ENCODE measurements at places on chromosomes 3 and 15.

DNA sequence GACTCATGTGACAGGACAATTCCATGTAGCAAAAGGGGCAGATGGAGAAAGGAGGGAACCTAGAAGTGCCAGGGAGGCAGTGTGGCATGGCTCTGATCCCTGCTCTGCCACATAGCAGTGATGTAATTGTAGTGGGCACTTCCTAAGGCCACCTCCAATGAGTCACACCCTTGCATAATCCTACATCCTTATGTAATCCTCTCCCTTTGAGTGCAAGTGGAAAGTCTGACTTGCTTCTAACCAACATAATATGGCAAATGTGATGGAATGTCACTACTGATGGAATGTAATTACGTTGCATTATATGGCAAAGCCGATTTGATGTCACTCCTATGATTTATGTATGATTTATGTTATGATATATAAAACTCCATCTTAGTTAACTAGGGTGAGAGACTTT, 72.9 kb upstream of the ATP2C1 start:
- peak; percentile 49 for DNase-seq

GRCh38 chr3:161474741-161475140, 21.9 kb upstream of the OTOL1 start:
- no peak for DNase-seq

DNA sequence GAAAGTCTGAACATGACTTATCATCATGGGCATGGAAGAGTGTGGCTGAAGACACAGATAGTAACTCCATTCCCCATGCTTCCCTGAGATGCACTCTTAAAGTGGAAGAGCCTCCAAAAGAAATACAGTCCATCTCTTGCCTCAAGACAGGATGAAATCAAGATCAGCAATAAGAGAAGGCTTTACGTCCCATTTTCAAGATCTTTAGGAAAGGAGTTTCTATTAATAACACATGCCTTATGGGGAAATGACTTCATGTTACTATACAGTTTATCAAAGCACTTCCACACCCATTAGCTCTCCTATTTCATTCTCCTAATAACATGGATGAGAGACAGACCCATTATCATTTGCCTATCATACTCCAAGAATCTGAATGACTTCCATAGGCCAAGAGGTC, 6.1 kb upstream of the KBTBD12 start:
- DNase-seq = no peak

DNA sequence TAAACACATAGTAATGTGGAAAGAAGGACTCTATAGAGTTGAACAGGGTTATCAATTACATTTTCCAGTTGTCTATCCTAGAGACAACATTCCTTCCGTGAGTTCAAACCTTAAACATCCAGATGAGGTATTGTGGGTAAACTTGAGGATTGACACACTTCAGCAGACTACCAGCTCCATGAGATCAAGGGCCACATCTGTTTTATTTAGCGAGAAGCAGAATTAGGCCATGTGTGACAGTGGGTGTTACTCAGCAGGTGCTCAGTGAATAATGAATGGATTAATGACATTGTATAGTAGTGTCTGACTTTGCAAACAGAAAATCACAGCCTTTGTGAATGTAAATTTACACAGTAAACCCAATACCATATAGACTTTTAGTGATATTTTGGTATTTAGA, 941.1 kb upstream of the CFAP20DC start:
- DNase-seq = no peak

GRCh38 chr15:26807517-26808427, 34.9 kb upstream of the GABRB3 start:
- DNase-seq = no peak

- DNase-seq = no peak
These were observed 22.5 kb downstream of the SLC6A20 start for GRCh38 chr3:45773714-45774449.

DNA sequence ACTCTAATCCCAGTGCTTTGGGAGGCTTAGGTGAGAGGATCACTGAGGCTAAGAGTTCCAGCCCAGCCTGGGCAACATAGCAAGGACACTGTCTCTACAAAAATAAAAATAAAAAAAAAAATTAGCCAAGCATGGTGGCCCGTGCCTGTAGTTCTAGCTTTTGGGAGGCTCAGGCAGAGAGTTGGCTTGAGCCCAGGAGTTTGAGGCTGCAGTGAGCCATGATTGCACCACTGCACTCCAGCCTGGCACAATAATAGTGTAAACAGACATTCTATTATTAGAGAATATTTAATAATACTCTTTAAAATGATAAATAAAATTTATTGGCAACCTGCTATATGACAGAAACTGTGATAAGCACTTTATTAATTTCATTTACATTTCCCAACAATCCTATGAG, 908.9 kb downstream of the TUSC7 start:
- DNase-seq = no peak

GRCh38 chr3:134707908-134708597, 57.2 kb upstream of the KY start:
- DNase-seq = no peak

GRCh38 chr3:101950510-101950909, 101.2 kb downstream of the NFKBIZ start:
- DNase-seq = peak; percentile 5

DNA sequence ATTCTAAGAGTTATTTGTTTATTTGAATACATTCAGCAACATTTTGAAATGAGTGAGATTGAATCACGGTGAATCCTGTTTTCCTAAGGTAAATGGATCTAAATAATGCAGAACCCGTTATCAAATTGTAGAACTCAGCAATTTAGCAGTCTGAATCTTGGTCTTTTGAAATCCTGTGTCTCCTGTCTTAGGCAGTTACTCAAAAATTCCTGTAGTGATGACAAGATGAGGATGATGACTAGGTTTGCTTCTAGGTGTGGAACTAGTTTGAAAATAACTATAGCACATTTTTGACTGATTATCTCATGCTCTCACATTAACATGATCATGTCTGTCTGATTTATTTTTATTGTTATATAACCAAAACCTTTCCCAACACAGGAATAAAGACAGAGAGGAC, 115.0 kb downstream of the RAP2B start:
- DNase-seq = no peak

- no peak for DNase-seq
These were observed 84.7 kb upstream of the ALCAM start for GRCh38 chr3:105281989-105282388.

DNA sequence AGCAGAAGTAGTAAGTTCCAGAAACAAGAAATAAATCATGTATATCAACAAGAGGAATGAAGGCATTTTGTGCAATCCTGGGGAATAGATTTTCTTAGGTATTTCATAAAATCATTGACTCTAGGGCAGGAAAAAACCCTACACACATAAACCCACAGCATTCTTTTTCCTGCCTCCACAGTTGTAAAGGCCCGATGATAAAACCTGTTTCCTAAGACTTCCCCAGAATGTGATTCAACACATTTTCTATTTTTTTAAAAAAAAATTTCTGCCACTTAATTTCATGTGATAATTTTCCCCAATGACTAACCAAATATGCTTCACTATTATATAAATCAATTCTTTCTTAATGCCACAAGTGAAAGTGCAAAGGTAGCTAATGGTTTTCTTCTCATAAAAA, 407.0 kb downstream of the FHIT start:
- DNase-seq = no peak

GRCh38 chr3:169846458-169847193, 23.1 kb downstream of the LRRC31 start:
- no peak for DNase-seq

DNA sequence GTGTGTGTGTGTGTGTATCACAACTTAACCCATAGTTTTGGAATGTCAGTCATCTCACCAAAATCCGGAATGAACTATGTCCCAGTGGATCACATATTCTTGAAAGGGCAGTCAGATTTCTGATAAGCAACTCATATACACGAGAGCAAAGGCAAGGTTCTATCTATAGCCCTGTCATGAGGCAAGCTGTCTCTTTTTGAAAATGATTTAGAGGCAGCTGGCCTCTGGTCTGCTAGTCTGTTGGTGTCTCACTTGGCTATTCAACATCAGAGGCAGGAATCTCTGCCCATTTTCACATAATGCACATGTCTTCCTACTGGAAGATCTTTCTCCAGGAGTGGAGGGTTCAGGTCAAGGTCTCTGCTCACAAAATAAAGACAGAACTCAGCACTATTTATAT, 79.8 kb downstream of the CNTN6 start:
- no peak for DNase-seq

DNA sequence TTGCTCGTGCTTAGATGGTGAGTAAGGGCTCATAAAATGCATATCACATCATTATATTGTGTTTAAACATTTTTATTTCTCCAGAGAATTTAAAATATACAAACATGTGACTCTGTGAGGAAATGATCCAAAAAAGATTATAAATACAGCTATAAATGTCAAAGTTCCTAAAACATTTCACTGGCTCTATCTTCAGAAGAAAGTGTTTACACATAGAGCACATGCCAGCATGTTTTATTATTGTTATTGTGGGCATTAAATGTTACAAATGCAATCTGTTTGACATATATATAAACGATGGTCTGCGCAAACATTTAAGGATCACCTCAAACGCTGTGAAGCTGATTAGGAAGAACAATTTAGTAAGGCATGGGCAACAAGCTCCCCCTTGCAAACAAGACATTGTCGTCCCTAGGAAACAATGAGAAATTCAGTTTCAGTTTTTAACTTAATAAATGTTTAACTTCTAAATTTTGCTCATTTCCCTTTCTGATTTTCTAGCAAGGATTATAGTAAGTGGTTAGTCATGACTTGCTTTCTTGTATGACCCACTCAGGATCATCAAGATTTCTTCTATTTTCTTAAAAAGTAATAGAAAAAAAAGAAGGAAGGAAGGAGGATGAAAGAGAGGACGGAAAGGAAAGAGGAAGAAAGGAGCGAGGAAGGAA, 207.5 kb downstream of the SATB1 start:
- DNase-seq = no peak

DNA sequence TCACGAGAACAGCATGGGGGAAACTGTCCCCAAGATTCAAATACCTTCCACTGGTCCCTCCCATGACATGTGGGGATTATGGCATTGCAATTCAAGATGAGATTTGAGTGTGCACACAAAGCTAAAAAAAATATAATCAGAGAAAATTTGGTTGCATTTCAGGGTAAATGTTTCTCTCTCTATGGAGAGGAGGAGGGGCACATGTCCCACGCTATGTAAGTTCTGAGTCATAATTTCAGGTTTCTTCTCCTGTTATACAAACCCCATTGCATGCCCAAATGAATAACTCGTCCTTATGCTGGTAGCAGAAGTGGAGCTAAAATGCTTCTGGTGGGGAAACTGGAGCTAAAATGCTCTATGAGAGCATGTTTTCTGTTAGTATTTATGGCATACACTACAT, 209.7 kb upstream of the DCBLD2 start:
- no peak for DNase-seq

GRCh38 chr3:188571531-188572095, 417.7 kb downstream of the LPP start:
- no peak for DNase-seq

GRCh38 chr3:60920519-60920918, 330.7 kb downstream of the FHIT start:
- no peak for DNase-seq

DNA sequence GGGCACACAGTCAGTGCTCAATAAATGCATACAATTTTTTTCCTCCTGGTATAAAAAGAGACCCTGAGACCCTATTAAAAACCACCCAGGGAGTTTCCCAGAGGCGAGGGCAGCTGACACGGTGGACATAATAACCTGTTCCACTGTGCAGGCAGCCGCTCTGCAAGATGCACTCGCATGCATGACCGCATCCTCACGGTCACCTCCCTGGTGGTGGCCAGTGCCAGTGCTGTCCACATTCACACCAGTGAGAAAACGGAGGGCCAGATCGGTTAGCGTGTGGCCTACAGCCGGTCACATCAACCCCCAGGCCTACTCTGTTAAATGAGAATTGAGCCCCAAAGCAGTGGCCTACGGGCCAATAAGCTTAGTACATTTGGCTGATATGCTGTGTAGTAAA, 24.8 kb downstream of the SH3BP5 start:
- no peak for DNase-seq

DNA sequence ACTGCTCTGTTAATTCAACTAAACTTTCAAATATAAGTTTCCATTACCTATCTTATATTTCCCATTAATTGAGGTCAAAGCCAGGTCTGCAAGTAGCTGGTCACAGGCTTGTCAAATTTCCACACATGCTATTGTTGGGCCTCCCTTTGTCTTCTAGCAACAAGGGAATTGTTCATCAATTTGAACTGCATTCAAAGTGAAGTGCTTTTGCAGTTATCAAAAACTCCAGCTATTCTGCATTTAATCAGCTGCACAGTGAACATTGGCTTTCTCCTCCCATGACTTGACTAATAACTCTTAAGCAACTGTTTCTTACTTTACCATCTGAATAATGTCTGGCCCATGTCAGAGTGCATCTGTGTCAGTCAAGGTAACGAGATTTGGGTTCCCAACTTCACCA, 198.4 kb downstream of the KCNH8 start:
- DNase-seq = no peak

GRCh38 chr3:60633644-60634043, 617.6 kb downstream of the FHIT start:
- DNase-seq = no peak

DNA sequence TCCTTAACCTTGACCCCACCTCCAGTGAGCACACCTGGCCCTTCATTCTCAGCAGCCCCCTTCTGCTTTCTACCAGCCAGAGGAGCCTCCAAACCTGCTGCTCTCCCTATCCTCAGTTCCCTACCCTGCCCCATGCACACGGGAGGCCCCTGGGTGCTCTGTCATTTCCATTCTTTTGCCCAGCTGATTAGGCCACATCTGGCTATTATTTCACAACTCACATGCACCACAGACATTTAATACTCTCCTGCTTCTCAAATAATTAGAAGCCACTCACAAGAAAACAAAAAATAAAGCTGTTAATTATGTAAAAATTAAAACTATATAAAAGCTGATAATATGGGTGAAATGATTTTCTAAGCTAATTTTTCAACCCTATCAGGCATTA, 50.7 kb downstream of the MYLK start:
- DNase-seq = no peak

- no peak for DNase-seq
These were observed 139.6 kb downstream of the RBPMS2 start for GRCh38 chr15:64635499-64636495.

DNA sequence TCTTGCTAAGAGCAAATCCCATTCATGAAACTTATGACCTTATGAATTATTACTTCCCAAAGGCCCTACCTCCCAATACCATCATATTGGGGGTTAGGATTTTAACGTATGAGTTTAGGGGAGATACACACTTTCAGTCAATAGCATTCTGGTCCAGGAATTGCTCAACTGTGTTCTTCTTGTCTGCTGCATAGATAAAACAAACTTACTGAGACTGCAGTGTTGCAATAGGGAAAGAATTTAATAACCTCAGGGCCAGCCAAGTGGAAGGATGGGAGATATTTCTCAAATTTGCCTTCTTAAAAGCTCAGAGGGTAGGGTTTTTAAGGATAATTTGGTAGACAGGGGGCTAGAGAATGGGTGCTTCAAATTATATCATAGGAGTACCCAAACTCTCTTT, 625.8 kb downstream of the OTOL1 start:
- no peak for DNase-seq

DNA sequence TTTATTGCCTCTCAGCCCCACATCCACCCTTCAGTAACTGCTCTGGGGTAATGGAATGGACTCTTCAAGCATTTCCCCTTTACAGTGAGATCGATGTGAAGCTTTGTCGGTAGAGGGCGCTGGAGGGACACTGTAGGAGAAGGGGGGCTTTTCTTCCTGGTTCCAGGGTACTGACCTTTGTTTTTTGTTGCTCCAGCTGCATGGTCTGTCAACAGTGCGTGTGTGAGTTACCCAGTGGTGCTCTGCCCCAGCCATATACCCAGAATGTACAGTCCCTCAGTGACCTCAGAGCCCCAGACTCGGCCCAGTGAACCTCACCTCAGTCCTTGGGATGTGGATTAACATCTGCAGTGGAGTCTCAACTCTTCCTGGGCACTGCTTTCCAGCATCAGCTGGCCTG, 180.3 kb upstream of the TSC22D2 start:
- DNase-seq = peak; percentile 73

All from bone marrow (tissue), 2 donors.